ENCODE measurements at places on chromosomes 12 and 14.
A peak's percentile ranks its signal among the peaks of the same experiment; 100 is the strongest.

GRCh38 chr14:32697704-32698103 lies 241.0 kb upstream of the NPAS3 start:
- DNase-seq = no peak

DNA sequence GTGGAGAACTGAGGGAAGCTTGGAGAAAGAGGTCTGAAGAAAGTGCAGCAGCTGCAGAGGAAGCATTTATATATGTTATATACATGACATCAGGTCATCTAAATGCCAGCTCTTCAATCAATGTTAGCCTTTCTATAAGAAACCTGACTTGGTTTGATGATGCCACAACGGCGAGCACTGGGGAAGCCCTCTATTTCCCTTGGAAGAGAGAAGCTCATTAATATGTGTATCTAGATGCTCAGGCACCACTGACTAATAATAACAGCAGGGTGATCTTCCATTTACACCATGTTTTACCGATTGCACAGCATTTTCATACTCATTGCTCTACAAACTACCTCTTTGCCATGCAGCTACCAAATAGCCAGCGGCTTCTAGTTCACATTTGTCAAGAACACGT lies 811 bp downstream of the ACYP1 start:
- peak; percentile 18 for DNase-seq

GRCh38 chr14:36944307-36945010 lies 227.9 kb downstream of the SLC25A21 start:
- no peak for DNase-seq

- DNase-seq = no peak
Observed at GRCh38 chr14:104374718-104375080, 204.9 kb upstream of the C14orf180 start.

- peak; percentile 39 for DNase-seq
Observed at GRCh38 chr12:28191051-28192048, 1.1 kb downstream of the CCDC91 start.

DNA sequence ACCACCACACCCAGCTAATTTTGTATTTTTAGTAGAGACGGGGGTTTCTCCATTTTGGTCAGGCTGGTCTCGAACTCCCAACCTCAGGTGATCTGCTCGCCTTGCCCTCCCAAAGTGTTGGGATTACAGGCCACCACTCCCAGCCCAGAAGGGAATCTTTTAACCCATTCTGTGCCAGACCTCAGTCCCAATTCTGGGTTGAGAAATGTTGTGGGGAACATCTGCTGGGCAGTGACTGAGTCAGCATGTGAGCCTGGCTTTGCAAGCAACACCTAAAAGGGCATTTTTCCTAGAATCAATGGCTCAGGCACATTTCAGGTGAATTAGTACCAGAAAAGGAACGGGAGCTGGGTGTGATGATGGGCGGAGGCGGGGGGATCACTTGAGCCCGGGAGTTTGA lies 7.6 kb upstream of the SPATS2 start:
- DNase-seq = no peak

GRCh38 chr12:46921048-46921763 lies 95.4 kb upstream of the SLC38A4 start:
- no peak for DNase-seq

DNA sequence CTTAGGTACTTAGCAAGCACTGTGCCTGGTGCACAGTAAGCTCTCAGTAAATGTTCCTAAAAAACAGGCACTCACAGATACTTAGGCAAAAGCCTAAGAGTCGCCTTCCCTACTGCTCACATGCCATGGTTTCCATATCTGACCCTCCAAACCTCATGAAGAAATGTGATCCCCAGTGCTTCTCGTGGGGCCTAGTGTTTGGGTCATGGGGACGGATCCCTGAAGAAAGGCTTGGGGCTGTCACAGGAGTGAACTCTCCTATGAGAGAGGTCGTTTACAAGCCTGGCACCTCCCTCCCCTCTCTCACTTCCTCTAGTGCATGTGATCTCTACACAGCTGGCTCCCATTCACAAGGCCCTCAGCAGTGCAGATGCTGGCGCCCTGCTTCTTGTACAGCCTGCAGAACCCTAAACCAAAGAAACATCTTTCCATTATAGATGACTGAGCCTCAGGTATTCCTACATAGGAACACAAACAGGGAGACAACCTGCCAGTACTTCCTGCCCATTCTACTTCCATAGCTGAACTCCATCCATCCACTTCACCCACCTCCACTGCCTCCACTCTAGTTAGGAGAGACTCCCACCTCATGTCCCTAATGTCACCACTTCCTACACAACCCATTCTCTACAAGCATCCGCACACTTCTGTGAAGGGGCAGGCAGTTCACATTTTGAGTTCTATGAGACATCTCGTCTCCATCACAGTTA lies 2.9 kb downstream of the SLC15A4 start:
- peak; percentile 88 for DNase-seq

GRCh38 chr12:104108755-104109445 lies 29.1 kb downstream of the NFYB start:
- DNase-seq = peak; percentile 82

- no peak for DNase-seq
Observed at GRCh38 chr12:6062395-6062756, 62.1 kb downstream of the VWF start.

- peak; percentile 81 for DNase-seq
Observed at GRCh38 chr14:21917699-21918436, 244.2 kb upstream of the OR4E1 start.

DNA sequence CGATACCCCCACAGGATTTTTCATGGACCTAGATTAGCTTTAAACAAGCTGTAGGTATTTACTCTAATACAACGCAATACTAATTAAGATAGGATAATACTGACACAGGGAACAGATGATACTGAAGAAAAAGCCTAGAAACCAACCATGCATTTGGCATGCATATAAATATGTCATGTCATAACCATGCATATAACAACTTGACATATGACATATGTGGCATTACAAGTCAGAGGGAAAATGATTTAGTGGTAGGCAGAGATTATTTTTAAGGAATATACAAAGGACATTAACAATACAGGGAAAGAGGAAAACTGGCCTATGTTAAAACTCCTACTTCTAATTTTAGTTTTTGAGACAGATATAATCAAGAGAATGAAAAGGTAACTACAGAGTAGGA lies 27.9 kb downstream of the CAPS2 start:
- no peak for DNase-seq

DNA sequence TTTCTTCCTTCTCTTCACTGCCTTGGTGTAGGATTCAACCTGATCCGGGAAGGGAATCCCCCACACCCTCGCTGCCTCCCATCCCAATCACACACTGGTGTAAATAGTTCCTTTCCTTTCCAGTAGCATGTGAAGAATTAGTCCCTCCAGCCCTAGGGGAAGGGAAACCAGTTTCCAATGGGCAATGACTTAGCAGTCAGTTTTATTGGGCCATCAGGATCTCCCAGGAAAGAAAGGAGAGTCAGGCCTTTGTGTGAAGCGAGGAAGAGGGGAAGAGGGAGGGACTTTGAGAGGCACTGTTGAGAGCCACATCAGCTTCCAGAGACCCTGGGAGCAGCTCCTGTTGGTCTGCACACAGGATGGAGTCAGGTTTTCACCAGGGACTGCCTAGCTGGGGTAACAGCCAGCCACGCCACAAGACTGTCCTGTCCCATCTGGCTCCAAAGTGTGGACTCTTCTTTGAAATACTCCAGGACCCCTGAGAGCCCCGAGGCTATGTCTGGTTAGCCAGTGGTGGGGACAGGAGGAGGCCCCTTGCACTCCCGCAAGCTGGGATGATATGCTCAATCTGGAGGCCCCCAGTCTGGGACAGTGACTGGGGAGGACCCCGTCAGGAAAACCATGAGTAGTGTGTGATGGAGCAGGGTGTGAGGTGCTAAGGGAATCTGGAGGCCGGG lies 27.9 kb downstream of the MOAP1 start:
- no peak for DNase-seq

GRCh38 chr14:67575684-67576083 lies 24.4 kb downstream of the PIGH start:
- DNase-seq = no peak

DNA sequence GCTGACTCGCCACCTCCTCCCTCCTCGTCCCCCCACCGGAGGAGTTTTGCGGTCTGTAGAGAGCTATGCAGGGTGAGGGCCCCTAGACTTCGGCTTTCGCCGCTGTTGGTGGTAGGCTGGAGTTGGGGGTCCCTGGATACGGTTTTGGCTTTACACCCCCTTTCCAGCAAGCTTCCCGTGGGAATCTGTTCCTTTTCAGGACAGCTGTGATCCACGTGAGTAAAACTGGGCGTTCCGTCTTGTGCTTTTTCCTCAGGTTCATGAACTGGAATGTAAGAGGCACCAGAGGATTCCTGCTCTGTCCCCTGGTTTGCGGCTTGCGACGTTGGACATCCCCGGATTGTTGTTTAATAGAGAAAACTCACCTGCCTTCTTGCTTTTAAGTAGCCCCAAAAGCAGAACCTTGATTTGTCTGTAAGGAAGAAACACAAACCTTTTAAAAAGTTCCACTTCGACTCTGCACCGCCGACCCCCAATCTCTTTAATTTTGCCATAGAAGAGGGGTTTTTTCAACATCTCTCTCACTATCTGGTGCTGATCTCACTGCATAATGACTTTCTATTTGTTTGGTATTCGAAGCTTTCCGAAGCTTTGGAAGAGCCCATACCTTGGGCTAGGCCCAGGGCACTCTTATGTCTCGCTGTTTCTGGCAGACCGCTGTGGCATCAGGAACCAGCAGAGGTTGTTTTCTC lies 490 bp downstream of the PRORP start:
- DNase-seq = no peak

GRCh38 chr14:101492716-101493115 lies 68.6 kb upstream of the DIO3 start:
- DNase-seq = no peak

DNA sequence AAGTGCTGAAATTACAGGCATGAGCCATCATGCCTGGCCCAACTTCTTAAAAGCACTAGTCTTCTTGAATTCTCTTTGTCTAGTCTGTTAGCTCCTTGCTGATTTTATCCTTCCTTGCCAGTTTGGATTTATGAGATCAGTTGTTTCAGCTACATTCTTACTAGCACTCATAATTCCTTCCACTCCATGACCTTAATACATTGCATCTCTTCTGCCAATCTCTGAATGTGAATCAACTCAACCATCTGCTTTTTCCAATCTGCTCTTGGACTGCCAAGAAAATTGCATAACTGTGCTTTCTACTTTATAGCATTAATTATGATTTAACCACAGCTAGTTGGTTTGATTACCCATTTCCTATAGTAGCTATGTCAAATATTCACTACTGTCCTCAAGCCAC lies 14.9 kb upstream of the HEATR5A start:
- DNase-seq = no peak

DNA sequence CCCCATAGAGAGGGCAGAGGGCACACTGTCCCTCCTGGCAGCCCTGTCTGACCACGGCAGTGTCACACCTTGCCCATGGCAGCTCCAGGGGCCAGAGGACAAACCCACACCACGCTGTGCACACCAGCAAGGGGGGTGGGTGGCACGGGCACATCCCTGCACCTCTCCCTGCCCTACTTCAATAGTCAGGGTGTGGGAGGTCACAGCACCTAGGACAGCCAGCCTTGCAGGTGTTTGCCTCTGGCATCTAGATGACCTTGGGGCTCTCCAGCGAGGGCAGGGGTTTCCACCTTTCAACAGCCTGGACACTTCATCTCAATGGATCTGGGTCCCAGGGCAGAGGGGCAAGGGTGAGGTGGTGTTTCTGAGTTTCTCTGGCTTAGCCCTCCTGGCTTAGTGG lies 69.2 kb downstream of the LGMN start:
- DNase-seq = no peak

DNA sequence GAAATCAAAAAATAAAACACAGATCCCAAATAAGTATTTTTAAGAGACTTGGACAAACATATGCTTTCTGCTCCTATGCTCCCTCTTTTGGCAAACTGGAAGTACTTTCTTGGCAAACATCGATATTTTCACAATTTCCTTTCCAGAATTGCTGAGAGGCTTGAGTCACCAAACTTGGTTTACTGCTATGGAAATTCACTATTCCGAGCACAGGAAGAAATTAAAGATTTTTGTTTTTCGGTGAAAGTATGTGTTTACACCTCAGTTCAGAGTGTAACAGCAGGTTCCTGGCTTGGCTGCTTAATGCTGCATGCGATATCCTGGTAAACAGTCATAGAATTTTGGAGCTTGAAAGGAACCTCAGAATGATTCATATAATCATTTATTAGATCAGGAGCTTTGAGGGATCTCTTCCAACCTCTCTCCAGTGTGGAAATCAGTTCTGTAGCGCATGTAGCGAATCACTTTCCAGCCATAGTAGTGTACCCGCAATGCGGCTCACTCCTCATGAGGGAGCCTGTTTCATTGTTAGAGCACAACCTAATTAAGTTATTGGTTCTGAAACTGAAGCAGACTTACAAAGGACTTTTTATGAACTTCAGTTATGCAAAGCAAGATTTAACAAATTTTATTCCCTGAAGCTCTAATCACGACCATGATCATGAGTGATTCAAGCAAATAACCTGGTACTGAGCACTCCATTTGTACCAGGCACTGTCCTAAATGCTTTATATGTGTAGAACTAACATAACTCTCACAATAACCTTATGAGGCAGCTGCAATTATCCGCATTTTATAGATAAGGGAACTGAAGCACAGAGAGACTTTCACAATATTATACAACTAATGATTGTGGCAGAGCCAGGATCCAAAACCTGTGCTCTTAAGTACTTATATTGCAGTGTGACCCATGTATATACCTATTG lies 56.4 kb upstream of the ATP2A2 start:
- DNase-seq = no peak

GRCh38 chr12:81759190-81760051 lies at the start of gene PPFIA2:
Gene PPFIA2 (minus strand): TSS chr12:81759350.
- no peak for DNase-seq

- no peak for DNase-seq
Observed at GRCh38 chr12:28958553-28959195, 190.4 kb upstream of the FAR2 start.

GRCh38 chr12:26937443-26937862 lies 328 bp downstream of the INTS13 start:
- DNase-seq = no peak

DNA sequence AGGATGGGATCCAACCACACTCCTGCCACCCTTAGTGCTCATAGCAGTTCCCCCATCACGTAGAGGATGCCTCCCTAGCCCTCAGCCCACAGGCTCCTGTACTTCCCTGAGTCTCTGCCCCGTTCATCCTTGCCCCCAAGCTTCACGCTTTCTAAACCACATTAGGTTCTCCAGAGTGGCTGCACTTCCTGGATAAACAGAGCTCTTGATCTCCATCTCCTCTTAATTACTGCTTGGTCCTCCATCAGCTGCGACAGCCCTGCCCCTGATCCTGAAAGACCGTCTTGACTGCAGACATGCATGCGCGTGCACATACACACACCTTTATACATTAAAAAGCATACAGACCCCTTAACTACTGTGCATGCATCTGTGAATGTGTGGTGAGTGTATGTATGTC lies 530.0 kb downstream of the BCL11B start:
- DNase-seq = no peak

GRCh38 chr14:80055667-80056496 lies 155.4 kb downstream of the DIO2 start:
- DNase-seq = no peak

Measured in B cell (primary cell).